ENCODE measurements at places on chromosomes 3 and 15.

DNA sequence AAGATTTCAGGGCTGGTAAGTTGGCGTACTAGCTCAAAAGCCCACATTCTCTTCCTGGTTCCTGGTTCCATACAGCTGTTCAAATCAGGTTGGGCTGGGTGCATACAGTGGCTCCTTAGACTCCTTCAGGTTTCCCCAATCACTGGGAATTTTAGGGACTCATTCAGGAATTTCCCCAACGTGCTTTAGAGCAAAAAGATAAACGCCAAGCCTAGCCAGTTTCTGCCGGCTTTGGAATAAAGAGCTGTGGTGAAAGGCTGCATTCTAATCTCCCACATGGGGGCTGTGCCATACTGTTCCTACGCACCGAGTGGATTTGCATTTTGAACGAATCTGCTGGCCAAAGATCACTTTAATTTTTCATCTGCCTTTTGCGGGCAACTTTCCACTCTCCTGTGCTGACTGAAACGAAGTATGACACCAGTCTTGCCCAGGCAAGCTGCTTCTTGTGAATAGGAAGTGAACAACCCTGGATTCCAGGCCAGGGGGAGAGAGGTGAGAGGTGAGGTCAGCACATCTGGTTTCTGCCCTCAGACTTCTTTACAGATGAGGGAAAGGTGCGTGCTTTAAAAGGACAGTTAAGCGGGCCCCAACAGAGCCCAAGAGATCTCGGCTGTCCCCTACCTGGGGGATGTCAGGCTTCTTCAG lies 184.2 kb upstream of the PDZRN3 start:
- DNase-seq: no peak

GRCh38 chr3:194397757-194398312 lies 1.2 kb downstream of the GP5 start:
- DNase-seq: no peak

GRCh38 chr3:130968221-130968620 lies 58.4 kb downstream of the ASTE1 start:
- no peak for DNase-seq

GRCh38 chr3:124700880-124701684 lies 29.2 kb upstream of the UMPS start:
- no peak for DNase-seq

GRCh38 chr15:38668898-38669391 lies 104.3 kb upstream of the RASGRP1 start:
- peak; percentile 70 for DNase-seq

GRCh38 chr15:66047321-66048024 lies 178.2 kb downstream of the RAB11A start:
- DNase-seq: peak; percentile 88

DNA sequence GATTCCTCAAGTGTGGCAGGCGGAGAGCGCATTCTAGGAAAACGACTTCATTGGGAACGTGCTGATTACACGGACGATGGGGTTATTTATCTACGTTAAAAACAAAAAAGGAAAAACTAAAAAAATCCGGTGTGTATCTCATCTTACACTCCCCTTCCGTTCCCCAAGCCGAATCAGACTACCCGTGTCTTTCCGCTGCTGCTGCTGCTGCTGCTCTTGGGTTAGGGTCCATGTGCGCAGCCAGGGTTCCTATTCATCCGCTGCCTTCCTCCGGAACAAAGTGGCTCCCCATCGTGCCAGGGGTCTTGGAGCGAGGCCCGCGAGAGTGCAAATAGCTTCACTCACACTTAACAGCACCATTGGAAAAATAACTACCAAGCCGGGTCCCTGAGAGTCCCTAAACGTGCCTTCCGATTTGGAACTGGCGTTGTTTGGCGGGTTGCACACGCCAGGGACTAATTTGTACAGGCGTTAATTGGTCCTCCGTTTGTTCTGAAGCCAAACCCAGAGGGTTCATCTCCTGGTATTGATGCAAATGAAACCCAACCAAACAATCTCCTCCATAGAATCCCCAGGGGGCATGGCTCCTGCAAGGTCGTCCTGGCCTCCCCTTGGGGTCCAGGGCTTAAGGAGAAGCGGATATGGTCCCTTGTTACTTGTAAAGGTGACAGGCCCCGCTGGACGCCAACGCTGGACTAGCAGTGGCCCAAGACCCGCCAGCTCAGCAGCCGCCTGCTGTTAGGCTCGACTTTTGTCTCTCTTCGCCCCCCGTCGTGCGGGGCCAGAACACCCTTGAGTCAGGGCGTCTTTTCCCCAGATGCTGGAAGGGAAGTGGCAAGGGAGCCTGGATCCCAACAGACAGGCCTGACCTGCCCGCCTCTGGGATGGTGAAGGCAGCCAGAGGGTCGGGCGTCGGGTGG lies 11.0 kb upstream of the ONECUT1 start:
- no peak for DNase-seq

DNA sequence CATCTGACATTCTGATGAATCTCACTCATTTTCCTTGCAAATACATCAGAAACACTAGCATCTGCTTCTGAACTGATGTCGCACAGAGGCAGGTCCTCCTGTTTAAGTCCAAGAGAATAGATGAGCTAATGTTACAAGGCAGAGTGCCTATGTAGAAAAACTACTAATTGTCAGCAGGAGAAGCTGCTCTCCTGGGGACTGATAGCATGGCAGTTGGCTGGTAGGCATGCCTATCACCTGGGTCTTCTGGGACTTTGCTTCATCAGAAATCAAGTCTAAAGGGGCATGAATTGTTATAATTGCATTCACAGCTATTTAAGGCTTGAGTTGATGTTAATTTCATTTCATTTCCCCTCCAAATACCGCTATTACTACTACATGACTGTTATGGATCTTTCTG lies 457.2 kb downstream of the RAP2B start:
- peak; percentile 93 for DNase-seq

DNA sequence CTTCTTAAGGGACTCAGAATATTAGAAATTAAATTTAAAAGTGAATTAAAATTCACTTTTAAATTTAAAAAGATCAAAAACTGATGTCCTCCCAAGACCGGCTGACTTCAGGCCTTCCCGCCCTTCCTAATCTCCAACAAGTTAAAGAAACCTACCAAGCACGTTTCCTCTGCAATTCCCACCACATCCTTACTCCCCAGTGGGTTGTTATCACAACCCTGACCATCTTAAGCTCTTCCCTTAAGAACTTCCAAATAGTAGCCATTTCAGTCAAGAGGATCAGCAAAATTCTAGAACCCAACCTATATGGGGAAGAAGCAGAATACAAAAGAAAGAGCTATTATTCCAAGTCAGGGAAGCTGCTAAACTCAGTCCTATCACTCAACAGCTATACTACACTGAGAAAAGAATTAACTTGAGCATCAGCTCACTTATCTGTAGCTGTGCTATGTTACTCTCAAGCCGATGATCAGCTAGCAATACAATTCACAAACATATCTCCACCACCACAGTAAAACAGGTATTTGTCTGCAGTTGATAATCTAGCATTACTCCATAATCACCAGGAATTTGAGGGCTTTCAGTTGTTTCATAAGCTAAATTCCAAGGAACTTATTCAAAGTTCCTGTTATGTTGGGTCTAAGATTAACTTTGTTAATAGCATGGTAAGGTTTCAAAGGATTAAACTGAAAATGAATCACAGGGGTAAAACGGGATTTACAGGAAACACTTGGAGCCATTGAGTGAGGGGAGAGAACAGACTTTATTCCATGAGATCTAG lies 14.3 kb downstream of the ABCC5 start:
- DNase-seq: no peak

- no peak for DNase-seq
These were observed 8.7 kb upstream of the MBNL1 start for GRCh38 chr3:152260026-152260425.

DNA sequence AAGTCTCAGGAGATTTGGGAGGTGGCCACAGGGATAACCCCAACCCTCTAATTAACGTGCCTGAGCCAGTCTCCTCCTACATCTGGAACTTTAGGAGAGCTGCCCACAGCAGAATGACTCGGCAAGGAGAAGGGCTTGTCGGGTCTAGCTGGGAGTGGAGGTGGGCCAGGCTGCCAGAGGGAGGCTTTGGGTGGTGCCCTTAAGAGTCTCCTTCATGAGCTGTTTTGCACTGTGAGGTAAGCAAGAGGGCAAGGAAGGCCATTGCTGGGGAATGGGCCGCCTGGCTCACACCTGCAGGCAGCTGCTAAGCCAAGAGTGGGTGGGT lies 3.6 kb upstream of the TNK2 start:
- DNase-seq: peak; percentile 64

- DNase-seq: no peak
These were observed 50.8 kb upstream of the MUC13 start for GRCh38 chr3:124985349-124985748.

DNA sequence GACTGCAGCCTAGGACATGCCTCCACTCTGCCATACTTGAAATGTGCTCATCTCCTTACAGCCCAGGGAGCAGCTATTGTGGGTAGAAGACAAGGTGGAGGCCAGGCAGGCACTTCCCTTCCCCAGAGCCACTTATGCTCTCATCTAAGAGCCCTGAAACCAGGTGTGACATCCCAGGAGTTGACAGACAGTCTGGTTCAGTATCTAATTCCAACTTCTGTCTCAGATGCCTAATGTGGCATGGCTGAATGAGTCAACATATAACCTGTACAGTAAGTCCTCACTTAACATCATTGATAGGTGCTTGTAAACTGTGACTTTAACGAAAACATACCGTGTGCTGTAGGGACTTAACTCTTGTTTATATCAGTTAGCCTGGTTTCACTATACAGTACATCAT lies 1.2 kb upstream of the CAPN3 start:
- no peak for DNase-seq

DNA sequence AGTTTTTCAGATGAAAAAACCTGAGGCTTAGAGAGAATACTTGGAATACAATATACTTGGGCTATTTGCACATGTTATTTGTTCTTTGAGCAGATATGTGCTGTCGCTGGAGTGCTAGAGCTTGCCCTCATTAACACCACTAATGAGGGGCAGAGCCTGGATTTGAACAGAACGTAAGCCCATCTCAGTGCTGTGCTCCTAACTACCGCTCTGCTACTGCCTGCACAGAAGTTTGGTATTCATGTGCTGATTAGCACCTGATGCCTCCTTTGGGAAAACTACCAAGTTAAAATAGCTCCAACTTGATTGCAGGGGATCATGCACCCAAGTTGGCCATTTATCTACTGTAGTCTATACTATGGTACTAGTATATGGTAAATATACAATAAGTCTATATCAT lies 3.6 kb downstream of the GPR87 start:
- peak; percentile 6 for DNase-seq

GRCh38 chr3:100274361-100274760 lies 13.6 kb downstream of the TBC1D23 start:
- DNase-seq: no peak

DNA sequence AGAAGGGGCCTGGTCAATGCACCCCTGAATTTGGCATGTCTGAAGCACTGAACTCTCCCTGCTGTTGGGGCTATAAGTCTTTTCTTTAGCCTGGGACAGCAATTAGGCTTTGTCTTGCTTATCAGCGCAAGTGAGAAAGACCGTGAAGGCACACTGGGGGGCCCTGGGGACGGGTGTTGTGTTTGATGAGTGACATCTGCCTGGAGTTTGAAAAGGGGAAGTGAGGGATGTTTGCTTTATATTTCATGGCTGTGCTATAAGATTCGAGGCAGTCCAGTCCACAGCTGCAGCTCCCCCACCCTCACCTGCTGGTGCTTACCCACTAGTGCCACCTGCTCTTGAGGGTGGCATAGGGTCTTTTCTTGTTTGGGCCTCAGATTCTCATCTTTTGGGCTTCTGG lies 44.8 kb downstream of the CEMIP start:
- DNase-seq: peak; percentile 85

- DNase-seq: no peak
These were observed 31.0 kb downstream of the IQCB1 start for GRCh38 chr3:121803771-121804320.

GRCh38 chr3:127614928-127615589 lies 13.9 kb upstream of the PODXL2 start:
- DNase-seq: no peak

DNA sequence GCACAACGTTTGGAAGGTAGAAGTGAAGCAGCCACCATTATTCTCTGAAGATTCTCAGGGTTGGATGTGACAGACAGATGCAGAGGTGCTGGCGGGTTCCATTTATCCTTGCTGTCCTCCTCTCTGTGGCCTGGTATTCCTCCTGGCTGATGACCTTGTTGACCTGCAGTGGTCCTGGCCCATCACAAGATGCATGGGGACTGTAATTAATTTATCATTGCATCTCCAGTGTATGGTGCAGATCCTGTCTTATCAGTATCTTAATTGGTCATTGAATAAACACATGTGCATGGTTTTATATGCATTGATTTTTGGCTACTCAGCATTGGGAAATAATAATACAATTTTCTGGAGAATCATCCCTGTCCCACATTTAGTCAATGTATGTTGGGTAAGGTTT lies 259.4 kb upstream of the LRRFIP2 start:
- DNase-seq: no peak

DNA sequence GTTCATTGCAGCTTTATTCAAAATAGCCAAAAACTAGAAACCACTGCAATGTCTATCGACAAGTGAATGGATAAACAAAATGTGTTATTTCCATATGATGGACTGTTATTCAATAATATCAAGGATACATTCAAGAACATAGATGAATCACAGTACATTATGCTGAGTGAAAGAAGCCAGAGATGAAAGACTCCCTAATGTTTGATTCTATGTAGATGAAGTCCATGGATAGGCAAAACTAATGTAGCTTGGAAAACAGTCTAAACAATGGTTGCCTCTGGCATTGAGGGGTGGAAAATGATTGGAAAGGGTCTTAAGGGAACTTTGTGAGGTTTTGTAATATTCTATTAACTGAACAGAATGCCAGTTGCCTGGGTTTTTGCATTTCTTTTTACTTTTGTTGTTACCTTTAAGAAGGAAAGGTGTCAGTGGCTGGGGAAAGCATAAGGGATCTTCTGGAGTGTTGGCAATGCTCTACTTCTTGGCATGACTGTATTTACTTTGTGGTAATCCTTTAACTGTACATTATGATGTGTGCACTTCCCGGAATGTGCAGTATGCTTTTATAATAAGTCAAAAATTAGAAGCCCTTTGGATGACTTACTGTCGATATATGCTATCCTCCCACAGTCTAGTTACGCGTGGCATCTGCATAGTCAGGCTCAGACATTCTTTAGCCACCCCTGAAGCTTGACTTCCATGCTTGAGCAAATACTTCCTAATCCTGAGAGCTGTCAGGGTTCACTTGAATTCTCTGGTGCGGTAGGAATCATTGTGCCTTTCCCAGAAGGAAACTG lies 20.5 kb upstream of the ATP10A start:
- DNase-seq: no peak

Measured in NCI-H69 (cell line).